ENCODE measurements at places on chromosomes 1 and 21.

- DNase-seq, result no peak
Observed at GRCh38 chr1:3320246-3321152, 134.0 kb upstream of the ARHGEF16 start.

DNA sequence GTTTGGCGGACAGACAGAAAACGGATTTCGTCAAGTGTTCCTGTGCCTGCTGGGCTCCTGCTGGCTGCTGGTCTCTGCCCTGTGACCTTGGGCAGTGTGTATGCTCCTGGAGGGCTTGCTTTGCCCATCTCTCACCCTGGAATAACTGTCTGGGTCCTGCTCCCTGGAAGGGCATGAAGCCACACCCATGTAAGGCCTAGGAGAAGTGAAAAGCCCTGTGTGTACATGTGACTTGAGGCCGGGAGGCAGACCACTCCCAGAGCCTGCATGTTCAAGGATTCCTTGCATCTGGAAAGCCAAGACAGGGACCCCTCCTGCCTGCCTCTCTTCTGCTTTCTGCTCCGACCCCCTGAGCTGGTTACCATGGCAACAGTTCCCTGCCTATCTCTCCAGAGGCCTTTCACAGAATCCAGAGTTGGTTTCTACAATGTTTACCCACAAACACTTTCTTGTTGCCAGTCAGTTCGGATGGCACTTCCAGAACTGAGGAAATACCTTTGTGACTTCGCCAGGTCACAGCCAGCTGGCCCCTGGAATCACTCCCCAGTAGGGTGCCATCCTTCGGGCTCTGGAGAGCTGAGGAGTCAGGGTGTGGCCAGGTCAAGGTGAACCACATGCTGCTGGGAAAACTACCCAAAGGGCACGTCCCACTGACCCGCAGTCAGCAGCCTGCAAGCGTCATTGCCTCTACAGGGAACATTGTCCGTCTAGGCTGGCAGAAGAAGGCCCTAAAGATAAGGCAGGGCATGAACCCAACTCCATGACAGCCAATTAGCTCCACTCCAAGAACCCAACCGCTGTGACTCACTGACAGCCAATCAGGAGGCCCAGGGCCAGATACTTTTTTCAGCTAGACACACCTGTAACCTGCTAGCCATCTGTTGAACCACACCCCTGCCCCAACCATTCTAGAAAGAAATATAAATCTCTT lies 14.7 kb upstream of the GPR37L1 start:
- DNase-seq, result no peak

- peak; percentile 39 for DNase-seq
Observed at GRCh38 chr1:67019600-67020136, 34.3 kb downstream of the SLC35D1 start.

GRCh38 chr1:106173101-106173500 lies 883.4 kb upstream of the PRMT6 start:
- DNase-seq, result no peak

- DNase-seq, result no peak
Observed at GRCh38 chr21:43817157-43818086, 28.0 kb downstream of the RRP1 start.

- no peak for DNase-seq
Observed at GRCh38 chr1:225610539-225610938, 42.4 kb downstream of the ENAH start.

DNA sequence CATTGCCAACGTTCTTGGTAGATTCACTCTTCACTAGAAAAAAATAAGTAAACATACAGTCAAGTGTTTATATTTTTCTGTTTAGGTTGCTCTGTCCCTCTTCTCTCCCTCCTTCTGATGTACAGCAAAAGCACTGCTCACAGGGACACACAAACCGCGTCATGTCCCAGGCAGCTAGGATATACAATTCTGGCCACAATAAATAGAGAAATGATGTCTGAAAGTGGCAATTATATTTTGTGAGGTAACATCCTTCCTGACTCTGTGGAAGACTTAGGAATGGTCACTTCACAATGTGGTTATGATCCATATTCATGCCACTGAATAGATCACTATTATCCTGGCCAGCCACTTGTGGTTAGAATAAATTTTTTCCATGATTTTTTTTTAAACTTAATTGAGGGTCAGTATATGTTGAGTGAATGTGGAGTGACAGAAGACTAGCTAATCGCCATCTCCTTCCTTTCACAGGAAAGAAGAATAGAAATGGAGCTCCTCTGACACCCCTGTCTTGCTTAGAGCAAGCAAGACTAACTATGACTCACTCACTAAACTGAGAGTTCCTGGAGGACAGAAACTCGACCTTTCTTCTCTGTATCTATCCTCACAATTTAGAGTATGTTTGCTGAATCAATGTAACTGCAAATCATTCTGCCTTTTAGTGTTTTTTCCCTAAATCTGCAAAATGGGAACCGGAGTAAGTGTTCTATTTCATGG lies 54.0 kb downstream of the ZNHIT6 start:
- peak; percentile 26 for DNase-seq

DNA sequence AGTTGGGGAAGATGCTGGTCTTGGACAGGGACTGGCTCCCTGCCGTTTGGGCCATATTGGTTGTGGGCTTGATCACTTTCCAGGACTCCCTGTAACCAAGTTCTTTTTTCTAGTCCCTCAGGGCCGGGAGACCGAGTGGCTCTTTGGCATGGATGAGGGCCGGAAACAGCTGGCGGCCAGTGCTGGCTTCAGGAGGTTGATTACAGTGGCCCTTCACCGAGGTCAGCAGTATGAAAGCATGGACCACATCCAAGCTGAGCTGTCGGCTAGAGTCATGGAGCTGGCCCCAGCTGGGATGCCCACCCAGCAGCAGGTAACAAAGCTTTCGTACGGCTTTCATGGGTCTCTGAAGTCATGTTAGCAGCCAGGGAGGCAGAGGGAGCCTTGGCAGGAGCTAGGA lies 4.3 kb downstream of the METTL13 start:
- DNase-seq, result no peak

DNA sequence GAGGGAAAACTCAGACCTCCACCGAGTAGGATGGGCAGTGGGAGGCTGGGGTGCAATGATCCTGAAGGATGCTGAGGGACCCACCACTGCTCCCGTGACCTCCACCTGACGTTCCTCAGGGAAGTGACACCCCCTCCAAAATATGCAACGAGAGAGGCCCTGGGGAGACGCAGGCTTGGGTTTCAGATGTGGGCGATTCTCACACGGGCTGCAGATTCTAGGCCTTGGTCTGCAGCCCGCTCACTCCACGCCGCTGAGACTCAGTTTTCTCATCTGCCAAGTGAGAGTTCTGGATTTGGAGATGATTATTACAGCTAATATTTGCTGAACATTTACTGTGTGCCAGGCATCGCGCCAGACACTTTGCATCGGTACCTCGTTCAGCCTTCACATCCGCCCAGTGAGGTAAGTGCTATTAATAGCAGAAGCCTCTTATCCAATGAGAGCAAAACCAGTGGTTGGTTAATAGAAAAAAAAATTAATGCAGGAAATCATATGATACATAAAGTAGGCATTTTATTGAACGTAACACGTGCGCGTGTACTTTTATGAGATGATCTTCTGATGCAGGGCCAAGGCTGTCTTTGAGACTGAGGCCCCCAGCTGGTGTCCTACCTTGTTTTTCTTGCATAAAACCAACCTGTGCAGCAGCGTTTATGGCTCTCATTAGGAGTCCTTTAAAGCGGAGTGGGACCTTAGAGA lies 102.0 kb upstream of the RUNX3 start:
- no peak for DNase-seq

GRCh38 chr1:167446966-167447365 lies 71.4 kb downstream of the CD247 start:
- DNase-seq, result no peak

DNA sequence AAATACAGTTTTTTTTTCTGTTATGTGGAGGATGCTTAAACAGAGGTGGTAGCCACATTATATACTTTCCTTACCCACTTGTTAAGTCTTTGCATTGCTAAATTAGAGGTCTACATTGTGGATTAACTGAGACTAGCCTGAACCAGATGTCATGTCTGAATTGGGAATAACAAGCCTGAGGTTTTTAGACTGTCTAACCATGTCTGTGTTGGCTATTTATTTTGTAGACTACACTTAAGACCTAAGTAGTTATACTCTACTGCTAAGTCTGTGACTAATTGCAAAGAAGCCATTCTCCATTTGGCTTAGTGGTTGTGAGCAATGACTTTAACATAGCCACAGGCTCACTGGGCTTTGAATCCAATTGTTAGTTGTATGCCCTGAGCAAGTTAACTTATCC lies 45.4 kb downstream of the CDC14A start:
- no peak for DNase-seq

GRCh38 chr1:72394457-72394856 lies 112.1 kb upstream of the NEGR1 start:
- no peak for DNase-seq

DNA sequence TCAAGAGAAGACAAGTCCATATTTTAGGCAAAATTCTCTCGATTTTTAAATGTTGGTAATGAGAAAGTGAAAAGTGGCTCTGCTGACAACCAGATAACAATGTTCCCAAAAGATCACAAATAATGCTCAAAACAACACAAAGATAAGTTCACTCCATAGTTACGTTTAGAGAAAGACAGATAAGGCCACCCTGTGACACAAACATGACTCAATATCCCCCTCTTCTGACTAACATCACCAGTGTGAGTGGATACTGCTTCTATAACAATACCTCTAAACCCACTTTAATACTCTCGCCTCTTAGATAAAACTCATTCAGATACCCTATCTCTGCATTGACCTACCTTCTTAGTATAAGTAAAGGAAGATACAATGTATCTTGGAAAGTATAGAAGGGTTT lies 51.2 kb upstream of the RGS7 start:
- no peak for DNase-seq

GRCh38 chr1:247373721-247374141 lies 42.1 kb upstream of the ZNF496 start:
- no peak for DNase-seq

DNA sequence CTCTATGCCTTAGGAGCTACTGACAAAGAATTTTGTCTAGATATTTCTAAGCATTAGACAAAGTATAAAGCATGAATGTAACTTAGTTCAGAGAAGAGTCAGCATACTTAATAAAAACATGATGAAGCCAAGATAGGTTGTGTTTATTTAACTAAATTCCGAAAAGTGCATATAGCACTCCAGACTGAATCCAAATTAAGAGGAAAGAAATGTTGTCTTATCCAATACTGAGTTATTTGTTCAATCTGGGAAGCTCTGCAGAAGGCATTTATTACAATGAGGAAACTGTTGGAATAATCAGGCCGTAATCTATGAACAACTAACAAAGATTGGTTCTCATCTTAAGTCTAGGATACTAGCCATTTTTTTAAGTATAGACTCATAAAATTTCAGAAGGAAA lies 100.2 kb downstream of the TNFSF18 start:
- no peak for DNase-seq

- DNase-seq, result no peak
Observed at GRCh38 chr1:48470481-48470855, 1.5 kb downstream of the SPATA6 start.

- no peak for DNase-seq
Observed at GRCh38 chr1:76724816-76725215, 142.5 kb upstream of the ST6GALNAC5 start.

GRCh38 chr1:65881067-65881594 lies 88.4 kb downstream of the PDE4B start:
- no peak for DNase-seq

DNA sequence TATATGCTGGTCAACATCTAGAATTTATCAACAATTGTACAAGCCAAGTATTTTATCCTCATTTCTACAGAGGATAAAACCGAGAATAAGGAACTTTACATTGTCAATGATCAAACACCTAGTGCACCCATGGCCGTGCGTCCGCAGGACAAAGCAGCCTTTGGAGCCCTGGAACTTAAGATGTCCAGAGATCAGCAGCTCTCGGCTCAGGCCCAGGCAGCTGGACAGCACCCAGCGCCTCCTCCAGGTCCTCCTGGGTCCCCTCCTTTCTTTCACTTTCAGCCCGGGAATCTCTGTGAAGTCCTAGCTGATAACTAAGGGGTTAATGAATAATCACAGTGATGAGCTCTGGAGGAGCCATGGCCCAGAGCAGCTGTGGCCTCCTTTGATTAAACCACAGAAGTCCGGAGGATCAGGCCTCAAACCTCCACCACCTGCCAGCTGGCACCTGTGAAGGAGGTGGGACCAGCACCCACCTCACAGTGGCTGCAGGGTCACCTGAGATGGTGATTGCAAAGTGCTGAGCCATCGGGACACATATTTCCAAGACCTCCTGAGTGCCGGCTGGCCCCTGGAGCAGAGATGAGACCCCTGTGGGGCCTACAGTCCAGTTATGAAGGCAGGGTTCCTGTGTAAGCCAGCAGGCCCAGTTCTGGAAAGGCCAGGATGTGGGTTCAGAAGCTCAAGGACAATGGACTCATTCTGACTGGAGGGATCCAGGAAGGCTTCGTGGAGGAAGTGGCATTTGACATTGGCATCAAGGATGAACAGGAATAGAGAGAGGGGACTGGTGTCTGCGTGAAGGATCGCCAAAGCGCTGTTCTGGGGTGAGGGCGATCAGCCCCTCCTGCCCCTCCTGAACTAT lies 11.6 kb upstream of the SAMD11 start:
- DNase-seq, result no peak

- DNase-seq, result no peak
Observed at GRCh38 chr1:57311006-57311405, 112.9 kb downstream of the DAB1 start.

DNA sequence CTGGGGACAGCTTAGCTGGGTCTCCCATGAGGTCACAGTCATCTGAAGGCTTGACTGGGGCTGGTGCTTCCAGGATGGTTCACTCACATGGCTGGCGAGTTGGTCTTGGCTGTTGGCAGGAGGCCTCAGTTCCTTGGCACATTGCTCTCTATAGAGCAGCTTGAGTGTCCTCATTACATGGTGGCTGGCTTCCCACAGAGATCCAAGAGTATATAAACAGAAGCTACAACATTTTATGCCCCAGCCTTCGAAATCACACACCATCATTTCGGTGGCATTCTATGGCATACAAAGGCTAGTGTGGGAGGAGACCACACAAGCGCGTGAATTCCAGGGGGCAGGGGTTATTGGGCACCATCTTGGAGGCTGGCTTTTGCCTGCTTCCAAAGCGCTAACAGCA lies 63.0 kb downstream of the ALPL start:
- DNase-seq, result no peak

DNA sequence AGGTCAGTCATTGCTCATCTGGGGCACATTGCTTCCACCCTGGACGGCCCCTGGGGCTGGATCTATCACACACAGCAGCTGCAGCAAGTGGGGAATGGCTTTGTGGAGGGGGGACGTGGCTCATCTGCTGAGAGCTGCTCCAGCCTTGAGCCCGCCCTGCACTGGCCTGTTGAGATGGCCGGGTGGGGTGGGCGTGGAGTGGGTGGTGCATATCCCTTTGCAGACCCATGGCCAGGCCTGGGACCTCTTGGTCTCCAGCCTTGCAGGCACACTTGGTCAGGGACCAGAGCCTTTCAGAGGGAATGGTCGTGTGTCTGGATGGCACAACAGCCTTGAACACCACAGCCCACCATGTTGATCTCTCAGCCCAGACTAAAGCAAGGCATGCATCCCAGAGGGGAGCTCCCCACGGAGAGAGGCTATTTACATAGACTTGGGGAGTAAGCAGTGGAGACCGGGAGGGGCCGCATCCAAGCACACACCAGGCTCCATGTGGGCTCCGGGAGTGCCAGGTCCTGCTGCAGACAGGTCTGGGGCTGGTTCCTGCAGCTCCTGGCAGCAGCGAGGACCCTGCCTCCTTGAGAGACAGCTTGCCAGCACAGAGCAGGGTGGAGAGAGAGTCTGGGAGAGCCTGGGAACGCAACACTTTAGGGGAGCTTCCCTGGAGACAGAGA lies 52.8 kb upstream of the SELENON start:
- no peak for DNase-seq

All from kidney epithelial cell (primary cell).